T-helper 9 cell (primary cell): ENCODE measurements at places on chromosomes 2 and 18.

GRCh38 chr2:19710230-19710629 lies 191.6 kb downstream of the TTC32 start:
- no peak for DNase-seq

GRCh38 chr18:52000435-52000834 lies 339.6 kb upstream of the DCC start:
- DNase-seq = no peak

DNA sequence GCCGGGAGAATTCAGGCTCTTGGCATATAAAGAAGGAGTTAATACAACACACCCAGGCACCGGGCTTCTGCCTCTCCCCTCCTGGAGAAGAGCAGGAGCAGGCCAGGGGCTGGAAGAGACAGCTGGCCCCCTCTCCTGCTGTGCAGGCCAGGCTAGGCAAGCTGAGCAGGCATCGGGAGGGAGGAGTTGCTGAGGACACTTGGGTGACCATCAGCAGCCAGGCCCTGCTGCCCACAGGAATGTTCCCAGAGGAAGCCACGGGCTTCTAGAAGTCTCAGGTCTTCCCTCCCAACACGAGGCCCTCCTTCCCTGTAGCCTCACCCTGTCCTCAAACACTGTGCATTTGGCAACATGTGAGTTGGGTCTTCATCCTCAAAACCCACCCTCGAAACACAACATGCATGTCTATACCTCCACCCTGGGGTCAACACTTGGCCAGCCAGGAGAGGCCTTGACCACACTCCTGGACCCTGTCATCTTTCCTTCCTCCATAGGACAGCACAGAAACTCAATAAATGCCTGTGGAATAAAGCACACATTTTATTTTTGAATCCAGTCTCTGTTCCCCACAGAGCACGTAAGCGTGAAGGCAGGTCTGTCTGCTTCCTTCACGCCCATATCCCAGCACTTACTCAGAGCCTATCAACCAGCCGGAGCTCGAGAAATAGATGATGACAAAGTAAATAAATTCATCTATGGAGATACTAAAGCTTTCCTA lies 433.8 kb upstream of the ID2 start:
- no peak for DNase-seq

DNA sequence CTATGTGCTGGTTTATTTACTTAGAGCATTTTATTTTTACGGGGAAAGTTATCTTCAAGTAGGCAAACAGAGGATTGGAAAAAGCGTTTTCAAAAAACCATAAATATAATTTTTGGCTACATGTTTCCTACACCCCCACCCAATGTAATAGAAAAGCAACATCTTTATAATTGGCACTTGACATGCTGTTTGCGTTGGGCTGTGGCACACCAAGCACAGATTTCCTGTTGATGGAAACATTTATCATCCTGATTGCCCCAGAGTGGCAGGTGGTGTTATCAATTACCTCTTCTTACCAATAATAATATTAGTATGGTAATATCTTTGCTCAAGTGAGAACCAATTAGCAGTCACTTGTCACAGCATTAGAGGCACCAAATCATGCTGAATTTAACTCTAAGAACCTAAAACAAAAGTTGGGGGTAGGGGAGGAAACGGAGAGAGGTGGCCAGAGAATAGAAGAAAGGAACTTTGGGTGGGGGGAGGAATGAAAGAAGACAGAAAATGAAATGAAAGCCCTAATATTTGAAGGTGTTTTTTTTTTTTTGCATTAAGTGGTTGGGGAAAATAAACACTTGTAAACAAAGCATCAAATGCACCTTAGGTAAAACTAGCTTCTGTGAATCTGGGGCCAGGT lies 3.8 kb upstream of the SALL3 start:
- DNase-seq = no peak

DNA sequence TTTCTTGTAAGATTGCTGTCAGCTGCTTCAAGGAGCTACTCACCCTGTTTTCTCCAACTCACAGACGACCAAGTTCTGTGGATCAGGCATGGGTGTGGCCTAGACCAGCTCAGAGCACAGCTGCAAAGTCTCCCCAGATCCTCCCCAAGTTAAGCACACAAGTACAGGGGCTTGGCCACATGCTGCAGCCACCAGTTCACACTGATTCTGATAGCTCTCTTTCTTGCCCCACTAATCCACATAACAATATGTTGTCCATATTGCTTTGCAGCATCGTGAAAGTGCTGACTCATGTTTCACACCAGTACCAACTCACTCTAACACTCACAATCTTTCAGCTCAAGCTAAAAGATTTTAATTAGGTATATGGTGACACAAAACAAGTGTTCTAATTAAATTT lies 437.0 kb downstream of the PARD3B start:
- DNase-seq = no peak

- DNase-seq = no peak
Observed at GRCh38 chr2:45137966-45138695, 128.9 kb upstream of the SIX2 start.

- DNase-seq = no peak
Observed at GRCh38 chr2:233375490-233376314, 21.4 kb downstream of the DGKD start.

DNA sequence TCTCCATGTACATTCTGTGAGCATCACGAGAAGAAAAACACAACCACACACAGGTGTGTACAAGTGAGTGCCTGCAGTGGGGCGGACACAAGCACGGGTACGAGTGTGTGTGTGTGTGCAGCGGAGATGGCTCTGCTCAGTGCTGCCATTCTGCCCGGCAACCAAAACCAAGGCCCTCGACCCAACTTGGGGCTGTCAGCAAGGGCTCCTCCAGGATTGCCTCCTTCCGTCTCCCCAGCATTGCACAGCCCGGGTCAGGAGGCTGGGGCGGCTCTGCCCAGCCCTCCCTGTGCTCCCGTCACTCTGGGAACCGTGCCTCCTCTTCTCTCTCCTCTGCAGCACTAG lies 66.5 kb downstream of the PXDN start:
- DNase-seq = no peak

DNA sequence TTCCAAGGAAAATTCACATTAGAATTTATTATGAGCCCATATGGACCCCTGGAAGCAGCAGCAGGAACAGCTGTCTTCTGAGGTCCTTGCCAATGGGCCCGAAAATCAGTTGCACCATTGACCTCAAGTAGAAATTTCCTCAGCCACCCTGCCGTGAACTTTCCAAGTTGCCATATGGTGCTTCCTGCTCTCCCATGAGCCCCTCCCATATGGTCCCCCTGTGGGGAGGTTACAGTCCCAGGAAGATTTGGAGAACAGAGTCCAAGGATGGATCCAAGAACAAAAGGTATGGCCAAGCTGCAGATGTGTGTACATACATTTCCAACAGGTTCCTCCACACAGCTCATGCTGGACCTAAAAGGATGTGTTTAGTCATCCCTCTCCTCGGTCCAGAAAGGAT lies 34.6 kb downstream of the DIPK1C start:
- DNase-seq = no peak

- DNase-seq = no peak
Observed at GRCh38 chr18:5475267-5475666, 68.5 kb downstream of the EPB41L3 start.

GRCh38 chr2:240876035-240876474 lies 7.4 kb downstream of the AGXT start:
- DNase-seq = no peak

GRCh38 chr2:36411962-36412444 lies 56.4 kb downstream of the CRIM1 start:
- DNase-seq = no peak

- DNase-seq = no peak
Observed at GRCh38 chr2:129201696-129202095, 777.8 kb upstream of the RAB6C start.

DNA sequence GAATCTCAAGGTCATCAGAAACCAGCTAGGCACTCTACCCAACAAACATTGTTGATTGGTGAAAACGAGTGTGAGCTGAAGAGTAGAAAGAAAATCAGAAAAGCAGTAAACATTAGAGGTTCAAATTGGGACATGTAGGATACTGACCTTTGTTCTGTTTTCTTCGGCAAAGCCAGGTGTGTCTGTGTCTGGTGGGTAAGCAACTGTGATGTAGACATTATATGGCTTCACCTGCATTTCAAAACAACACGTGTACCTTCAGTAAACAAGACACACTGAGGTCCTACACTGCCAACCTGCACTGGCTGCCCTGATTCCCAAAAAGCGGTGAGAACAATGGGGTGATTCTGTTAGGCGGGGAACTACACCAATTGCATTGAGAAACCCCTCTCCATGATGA lies 22.7 kb downstream of the KDSR start:
- no peak for DNase-seq

- no peak for DNase-seq
Observed at GRCh38 chr2:12484536-12485115, 232.1 kb upstream of the TRIB2 start.

GRCh38 chr18:63972002-63972376 lies 2.1 kb downstream of the SERPINB8 start:
- DNase-seq = no peak

DNA sequence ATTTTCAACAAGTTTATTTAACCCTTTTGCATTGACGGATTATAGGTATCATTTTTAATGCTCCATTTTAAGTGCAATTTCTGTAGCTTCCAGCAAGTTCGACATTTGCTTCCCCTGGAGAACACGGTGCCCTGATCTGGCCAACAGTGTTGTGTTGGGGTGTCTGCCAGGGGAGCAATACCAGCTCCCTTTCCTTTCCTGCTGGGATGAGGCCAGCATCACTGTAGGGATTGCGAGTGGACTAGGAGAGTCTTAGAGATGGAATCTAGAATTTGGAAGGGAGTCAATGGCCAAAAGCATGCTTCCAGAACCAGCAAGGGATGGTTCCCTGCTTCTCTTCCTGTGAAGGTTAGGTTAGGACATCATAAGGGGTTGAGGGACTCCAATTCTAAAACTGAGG lies 135.2 kb downstream of the RTN4 start:
- no peak for DNase-seq

GRCh38 chr2:209694748-209695147 lies 76.9 kb upstream of the UNC80 start:
- DNase-seq = no peak

- DNase-seq = no peak
Observed at GRCh38 chr2:201164166-201164565, 18.8 kb upstream of the CASP10 start.

DNA sequence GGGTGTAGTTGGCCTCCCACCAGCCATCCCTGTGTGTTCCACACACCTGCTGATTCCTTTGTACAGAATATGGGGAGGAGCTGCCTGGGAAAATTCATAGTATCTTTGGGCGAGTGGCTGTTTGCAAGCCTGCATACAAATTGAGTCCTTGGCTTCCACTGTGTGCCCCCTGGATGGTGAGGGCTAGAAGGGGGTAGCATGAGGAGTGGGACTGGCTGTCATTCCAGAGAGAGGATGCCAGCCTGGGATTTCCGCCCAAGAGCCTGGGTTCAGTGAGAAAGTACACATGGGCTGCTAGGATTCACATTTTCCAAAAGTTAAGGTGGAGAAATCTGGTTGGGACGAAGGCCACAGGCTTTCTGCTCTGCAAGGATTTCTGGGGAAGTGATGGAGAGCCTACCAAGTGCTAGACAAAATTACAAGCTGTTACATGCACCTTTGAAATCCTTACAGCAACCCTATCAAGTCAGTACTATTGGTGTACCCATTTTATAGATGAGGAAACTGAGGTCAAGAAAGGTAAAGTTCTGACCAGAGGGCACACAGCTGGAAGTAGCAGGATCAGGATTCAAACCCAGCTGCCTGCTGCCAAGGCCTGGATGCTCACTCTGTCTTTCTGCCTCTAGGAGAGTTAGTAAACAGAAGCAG lies 606 bp upstream of the TOGARAM2 start:
- no peak for DNase-seq

DNA sequence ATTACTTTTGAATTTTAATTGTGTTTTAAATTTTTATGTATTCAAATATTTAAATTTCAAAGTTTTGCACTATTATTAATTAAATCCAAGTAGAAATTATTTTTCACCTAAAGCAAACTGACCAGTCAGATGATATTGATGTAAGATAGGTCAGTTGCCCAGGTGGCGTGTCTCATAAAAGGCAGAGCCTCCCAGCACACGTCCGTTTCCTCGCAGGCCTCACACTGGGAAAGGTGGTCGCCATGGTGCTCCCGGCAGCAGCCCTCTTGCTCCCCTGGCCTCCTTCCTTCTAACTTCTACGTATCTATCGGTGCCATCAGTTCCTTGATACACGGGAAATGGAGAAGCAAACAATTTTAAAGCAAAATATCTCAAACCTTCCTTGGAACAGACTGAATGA lies 516.8 kb downstream of the GALR1 start:
- no peak for DNase-seq

DNA sequence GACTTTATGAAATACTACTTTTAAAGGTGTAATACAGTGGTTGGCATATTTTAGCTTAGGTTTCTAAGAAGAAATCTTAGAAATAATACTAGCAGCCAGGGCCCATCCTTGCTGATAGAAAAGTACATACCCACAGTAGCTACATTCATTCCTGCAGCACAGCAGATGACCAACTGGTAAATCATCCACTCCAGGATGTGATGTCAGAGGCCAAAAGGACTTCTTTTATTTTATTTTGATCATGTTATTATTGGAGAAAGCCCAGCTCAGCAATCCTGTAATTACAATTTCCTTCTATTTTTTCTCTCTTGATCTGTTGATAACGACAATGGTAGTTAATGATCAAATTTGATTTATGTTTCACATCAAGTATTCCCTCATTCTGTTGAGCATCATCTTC lies 18.0 kb upstream of the TTN start:
- DNase-seq = no peak
